Fibroblast of skin of right quadriceps (primary cell): ENCODE measurements at places on chromosomes 3 and 15.

- DNase-seq: no peak
Observed at GRCh38 chr15:96972201-96972600, 641.7 kb downstream of the NR2F2 start.

GRCh38 chr3:71022551-71023335 lies 560.8 kb downstream of the FOXP1 start:
- no peak for DNase-seq

GRCh38 chr3:141647562-141647915 lies 90.6 kb upstream of the RNF7 start:
- DNase-seq: no peak

DNA sequence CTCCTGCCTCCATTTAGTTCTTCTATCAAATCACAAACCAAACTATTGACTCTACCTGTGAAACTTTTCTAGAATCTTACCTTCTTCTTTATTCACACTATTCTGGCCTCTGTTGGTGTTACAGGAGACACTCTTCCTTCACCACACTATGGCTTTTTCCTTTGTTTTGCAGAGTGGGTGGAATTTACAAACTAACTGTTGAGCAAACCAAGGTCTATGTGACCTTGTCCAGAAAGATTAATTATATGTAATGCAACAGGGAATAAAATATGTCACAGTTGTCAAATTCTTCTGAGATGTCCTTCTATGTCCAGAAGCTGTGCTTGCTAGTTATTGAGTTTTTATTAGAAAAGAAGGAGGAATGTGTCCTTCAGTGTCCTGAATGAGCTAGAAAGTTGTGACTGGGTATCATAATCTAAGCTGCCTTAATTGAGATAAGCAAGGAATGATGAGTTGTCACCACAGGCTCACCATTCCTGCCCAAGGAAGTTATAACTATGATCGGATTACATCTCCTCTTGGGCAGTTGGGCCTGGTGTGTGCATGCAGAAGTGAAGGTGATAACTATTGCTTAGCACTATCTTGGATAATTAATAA lies 21.7 kb downstream of the ARL14 start:
- peak; percentile 8 for DNase-seq

GRCh38 chr3:111895071-111895470 lies 36.0 kb downstream of the PHLDB2 start:
- peak; percentile 43 for DNase-seq
